ENCODE measurements at places on chromosomes 16 and 17.

DNA sequence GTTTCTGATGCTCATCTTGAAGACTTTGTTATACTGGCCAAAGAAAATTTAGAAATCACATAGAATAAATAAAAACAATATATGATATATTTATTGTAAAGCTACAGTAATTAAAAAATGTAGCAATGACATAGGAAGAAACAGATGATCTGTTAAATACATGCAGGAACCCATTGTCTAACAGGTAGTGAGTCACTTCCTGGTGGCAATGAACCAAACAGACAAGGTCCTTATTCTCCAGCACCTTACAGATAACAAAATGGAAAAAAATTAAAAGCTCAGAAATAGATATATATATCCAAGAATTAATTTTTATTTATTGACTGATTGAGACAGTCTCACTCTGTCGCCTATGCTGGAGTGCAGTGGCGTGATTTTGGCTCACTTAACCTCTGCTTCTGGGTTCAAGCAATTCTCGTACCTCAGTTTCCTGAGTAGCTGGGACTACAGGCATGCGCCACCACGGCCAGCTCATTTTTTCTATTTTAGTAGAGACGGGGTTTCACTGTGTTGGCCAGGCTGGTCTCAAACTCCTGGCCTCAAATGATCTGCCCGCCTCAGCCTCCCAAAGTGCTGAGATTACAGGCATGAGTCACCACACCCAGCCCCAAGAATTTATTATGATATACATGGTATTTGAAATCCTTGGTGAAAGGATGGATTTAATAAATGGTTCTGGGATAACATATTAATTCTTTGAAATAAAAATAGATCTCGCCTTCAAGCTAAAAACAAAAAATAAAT is 7.5 kb downstream of the NETO2 start:
- DNase-seq: no peak

DNA sequence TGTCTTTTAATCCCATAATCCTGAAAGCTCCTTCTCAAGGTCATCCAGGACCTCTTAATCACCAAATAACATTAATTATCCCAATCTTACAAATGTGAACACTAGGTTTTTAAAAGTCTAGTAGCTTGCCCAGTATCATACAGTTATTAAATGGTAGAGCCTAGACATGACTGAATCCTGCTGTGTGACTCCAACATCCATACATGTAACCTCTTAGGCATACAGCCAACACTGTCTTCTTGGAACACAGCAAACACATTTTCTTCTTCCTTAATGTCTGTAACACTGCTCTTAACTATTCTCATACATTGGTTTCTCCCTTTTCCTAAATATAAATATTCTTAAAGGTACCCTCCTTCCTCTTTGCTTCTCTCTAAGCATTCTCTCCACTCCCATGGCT is 13.7 kb downstream of the BRIP1 start:
- no peak for DNase-seq

DNA sequence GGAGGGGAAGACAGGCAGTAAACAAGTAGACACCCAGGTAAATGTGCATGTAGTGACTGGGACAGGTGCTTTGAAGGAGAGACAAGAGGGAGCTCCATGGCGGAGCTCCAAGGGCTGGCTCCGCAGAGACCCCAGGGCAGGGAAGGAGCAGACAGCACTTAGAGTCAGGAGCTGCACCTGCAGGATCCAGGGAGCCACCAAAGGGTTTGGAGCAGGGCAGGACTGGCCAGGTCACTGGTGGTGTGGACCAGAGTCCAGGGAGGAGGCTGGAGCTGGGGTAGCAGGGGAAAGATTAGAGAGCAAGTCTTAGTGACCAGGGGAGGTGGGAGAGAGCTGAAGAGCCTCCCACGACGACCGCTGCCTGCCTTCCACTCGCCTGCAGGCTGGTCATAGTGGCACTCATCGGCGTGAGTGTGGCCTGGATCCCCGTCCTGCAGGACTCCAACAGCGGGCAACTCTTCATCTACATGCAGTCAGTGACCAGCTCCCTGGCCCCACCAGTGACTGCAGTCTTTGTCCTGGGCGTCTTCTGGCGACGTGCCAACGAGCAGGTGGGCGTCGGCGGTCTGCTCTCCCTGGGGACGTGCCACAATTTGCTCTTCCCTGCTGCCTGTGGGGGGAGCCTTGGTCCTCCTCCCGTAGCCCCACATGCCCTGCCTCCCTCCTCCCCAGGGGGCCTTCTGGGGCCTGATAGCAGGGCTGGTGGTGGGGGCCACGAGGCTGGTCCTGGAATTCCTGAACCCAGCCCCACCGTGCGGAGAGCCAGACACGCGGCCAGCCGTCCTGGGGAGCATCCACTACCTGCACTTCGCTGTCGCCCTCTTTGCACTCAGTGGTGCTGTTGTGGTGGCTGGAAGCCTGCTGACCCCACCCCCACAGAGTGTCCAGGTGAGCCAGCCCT is 14.7 kb upstream of the FAM83G start:
- no peak for DNase-seq

- DNase-seq: no peak
Measured at GRCh38 chr17:20059728-20060188, 50.6 kb downstream of the SPECC1 start.
